Upper lobe of left lung (tissue), 6 donors: ENCODE measurements at places on chromosomes 4 and X. TPM values are rescaled to one million over a fixed set of nuclear protein-coding genes. Genes with fewer than 3 reads are reported as not detected.
A peak's percentile ranks its signal among the peaks of the same experiment; 100 is the strongest.

GRCh38 chrX:153830640-153831428 is 490 bp upstream of the PDZD4 start:
- DNase-seq, result peak; percentile 58

DNA sequence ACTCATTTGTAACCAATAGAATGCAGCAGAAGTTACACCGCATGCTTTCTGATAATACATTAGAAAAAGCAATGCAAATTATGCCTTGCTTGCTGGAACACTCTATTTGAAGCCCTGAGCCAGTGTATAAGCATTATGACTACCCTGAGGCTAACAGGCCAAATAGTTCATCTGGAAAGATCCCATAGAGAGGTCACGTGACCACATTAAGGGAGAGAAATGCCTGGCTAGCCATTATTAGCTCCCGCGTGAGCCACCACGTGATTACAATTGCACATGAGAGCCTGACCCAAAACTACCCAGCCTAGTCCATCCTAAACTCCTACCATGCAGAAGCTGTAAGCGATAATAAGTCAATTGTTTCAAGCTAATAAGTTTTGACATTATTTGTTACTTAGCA is 472.9 kb upstream of the GALNTL6 start:
- no peak for DNase-seq

DNA sequence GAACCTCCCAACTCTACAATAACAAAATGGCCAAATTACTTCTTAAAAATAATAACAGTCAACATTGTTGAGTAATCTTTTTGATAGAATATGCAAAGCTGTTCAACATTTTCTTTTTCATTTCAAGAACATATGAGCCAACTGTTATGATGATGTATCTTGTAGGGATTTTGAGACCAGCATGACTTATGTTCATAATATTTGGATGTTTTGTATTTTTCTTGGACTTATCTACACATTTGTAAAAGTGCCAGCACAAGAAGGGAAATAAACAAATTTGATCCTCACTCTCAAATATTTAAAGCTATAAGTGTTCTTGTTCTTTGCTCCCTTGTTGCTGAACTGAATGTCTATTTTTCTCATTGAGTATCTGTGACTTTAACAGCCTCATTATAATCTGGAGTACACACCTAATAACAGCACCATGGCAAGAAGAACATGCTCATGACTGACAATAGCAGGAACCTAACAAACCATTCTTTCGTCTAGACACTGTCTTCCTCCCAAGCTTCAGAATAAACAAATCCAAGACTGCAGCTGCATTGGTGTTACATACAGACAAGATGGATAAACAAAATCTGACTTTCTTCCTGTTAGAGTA is 1049.7 kb downstream of the FAT4 start:
- DNase-seq, result no peak

DNA sequence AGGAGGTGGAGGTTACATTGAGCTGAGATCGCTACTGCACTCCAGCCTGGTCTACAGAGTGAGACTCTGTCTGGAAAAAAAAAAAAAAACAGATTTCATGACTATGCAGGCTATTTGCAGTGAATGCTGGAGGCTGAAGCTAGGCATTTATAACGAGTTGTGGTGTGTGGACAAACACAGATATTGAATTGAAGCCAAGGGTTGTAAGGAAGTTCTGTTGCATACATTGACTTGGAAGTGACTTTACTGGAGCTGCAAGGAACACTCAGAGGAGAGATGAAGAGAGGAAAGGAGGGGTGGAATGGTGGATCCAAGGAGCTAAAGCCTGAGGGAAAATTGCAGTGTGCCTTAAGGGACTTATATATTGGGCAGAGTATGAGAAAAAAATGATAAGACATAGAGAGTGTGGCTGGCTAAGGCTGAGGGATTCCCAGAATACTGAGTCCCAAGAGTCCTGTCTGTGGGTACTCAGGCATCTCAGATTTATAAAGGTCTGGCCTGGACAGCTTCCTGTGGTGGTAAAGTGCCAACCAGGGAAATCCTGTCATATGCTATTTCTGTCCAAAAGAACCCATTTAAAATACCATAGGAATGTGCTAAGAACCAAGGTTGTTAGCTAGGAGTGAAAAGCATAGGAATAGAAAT is 87.8 kb upstream of the GUCY1A1 start:
- DNase-seq, result no peak

GRCh38 chrX:22430701-22431100 is 158.0 kb downstream of the CBLL2 start:
- no peak for DNase-seq

GRCh38 chrX:3811331-3812311 is 98.2 kb upstream of the PRKX start:
- peak; percentile 39 for DNase-seq

GRCh38 chr4:90120037-90120436 is 7.2 kb upstream of the CCSER1 start:
- DNase-seq, result no peak

DNA sequence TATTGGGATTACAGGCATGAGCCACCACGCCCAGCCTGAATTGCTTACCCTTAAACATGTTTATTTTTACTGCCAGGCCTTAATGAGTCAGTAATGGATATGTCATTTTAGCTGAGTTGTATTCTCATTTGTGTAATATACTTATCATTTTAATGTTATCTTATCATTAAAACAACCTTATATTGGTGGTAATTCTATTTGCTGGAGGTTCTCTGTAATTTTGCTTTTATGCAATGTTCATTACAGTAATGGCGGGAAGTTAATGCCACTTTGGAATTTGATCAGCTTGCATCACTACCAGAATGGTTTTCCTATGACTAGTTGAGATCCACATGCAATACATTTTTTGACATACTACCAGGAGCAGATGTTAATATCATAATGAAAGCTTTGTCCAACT is 6.3 kb upstream of the PGAM4 start:
- no peak for DNase-seq

- DNase-seq, result no peak
These were observed 483.3 kb downstream of the PRR32 start for GRCh38 chrX:127302841-127303240.

- DNase-seq, result no peak
These were observed 117.3 kb downstream of the FAT4 start for GRCh38 chr4:125432078-125432477.

- no peak for DNase-seq
These were observed 2062.9 kb downstream of the ARAP2 start for GRCh38 chr4:34181311-34181841.

GRCh38 chrX:49901048-49901447 is 21.3 kb upstream of the CLCN5 start:
- no peak for DNase-seq

- DNase-seq, result peak; percentile 16
These were observed 41.3 kb downstream of the WDR1 start for GRCh38 chr4:10075158-10075863.

DNA sequence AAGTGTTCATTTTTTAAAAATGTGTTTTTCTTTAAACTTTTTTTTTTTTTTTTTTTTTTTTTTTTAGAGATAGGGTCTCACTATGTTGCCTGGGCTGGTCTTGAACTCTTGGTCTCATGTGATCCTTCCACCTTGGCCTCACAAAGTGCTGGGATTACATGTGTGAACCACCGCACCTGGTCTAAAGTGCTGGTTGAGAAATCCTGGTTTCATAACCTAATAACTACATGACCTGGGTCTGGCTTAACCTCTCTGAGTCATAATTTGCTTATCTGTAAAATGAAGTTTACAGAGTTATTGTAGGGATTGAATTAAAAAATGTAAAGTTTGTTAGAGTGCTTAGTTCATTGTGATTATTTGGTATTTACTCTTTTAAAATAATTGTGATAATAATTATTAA is 5.2 kb downstream of the HSD17B13 start:
- no peak for DNase-seq

Gene SLC49A3
- total RNA-seq, result 16.7 TPM

Gene IL1RAPL1
- total RNA-seq, result not detected

Gene LRRC66
- total RNA-seq, result 0.30 TPM

Gene SPACA5B
- total RNA-seq, result not detected

Gene HPSE
- total RNA-seq, result 2.1 TPM

Gene GAGE12E
- total RNA-seq, result not detected

Gene GPRIN3
- total RNA-seq, result 15.4 TPM

Gene BTK
- 40.0 TPM for total RNA-seq

Gene PLXNB3
- total RNA-seq, result 21.0 TPM

Gene SHROOM2
- 7.5 TPM for total RNA-seq

Gene TMEM47
- total RNA-seq, result 7.3 TPM
